Effector memory CD8-positive, alpha-beta T cell (primary cell): ENCODE measurements at places on chromosomes 11 and 22.

DNA sequence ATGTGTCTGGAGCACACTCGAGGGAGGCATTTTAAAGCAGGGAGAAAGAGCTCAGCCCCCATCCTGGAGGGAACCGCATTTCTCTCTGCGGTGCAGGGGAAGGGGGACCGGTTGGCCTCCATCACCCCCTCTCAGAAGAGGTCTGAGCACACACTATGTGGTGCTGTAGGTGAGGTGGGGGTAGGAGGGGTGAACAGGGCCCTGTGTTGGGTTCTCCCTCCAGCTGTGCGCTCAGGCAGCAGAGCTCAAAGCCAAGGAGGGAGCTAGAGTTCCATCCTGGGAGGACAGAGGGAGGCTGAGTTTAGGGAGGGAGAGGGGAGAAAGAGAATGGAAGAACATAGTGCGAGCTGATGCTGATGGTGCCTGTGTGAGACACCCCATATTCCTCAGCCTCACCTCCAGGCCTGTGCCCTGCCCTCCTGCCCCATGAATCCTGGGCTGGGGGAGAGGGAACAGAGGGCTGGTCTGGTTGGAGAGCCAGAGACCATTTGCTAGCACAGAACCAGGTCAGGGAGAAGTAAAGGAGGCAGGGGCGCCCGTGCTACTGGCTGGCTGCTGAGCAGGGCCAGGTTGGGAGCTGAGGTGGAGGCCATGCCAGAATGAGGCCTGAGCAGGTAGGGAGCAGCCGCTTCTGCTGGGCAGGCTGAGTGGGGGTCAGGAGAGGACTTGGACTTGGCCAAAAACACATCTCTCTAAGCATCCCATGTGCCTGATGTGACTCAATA, 43.7 kb downstream of the ALX4 start:
- no peak for DNase-seq

DNA sequence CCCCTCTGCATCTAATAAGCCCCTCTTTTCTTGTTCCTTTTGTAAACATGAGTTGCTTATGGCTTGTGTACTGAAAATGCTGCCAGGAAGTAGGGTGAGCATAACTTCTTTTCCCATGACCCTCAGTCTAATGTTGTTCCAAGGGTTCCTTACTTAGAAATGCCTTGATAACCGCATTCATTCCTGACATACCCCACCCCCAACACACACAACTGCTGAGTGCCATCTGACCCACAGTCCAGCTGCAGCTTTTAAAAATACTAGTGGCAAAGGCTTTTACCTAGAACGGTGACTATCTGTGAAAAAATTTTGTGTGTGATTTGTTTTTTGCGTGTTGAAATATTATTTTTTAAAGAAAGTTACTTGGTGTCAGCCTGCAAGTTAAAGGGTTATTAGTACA, 52.6 kb downstream of the ARHGAP42 start:
- DNase-seq = no peak

GRCh38 chr11:125514336-125515101, 18.5 kb upstream of the FEZ1 start:
- peak; percentile 55 for DNase-seq

DNA sequence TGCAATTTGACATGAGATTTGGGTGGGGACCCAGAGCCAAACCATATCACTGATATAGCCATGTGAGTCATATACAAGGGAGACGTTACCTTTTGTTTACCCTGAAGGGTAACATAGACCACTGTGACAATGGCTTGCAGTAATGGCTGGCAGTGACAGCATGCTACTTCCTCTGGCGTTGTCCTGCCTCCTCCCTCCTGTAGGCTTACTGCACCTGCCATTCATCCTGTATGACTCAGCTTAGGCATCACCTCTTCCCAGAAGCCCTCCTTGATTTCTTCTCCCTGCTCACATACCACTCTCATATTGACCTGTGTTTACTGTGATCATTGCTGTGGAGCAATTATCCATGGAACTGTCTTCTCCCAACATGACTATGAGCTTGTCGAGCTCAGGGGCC, 12.0 kb upstream of the PVALB start:
- no peak for DNase-seq

DNA sequence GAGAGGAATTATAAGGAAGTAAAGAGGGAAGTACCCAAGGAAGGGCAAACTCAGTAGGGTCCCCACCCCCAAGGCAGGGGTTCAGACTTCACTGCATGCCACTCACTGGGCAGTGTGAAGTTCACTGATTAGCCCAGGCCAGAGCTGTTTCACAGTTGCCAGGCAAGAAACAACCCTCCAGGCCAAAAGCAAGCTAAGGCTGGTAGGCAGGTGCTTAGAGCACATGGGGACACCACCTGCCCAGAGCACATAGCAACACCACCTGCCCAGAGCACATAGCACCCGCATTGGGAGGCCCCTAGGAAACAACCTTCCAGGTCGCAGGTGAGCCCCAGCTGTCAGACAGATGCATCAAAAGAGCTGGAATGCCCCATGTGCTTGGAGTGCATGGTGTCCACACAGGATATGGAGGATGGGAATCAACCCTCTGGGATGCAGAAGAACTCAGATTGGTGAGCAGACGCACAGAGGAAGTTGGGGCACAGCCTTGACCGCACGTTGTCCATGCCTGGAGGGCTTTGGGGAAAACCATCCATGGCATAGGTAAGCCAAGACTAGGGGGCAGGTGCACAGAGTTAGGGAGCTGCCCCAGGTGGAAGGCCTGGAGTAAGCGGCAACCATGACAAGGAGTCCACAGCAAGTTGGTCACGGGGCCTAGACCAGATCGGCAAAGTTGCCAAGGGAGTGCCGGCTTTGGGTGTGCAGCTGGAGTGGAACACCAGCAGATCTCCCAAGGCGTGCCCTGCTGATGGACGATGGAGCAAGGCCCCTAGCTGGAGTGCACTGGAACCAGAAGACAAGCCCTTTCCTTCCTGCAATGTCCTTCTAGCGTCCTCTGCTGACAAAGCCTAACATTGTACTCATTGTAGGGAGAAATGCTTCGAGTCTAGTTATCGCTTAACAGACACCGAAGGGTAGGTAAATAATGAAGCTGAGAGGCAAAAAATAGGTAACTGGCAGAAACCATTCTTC, 7.8 kb upstream of the TMEM216 start:
- no peak for DNase-seq

GRCh38 chr11:665062-665703, 28.1 kb downstream of the DRD4 start:
- DNase-seq = no peak

DNA sequence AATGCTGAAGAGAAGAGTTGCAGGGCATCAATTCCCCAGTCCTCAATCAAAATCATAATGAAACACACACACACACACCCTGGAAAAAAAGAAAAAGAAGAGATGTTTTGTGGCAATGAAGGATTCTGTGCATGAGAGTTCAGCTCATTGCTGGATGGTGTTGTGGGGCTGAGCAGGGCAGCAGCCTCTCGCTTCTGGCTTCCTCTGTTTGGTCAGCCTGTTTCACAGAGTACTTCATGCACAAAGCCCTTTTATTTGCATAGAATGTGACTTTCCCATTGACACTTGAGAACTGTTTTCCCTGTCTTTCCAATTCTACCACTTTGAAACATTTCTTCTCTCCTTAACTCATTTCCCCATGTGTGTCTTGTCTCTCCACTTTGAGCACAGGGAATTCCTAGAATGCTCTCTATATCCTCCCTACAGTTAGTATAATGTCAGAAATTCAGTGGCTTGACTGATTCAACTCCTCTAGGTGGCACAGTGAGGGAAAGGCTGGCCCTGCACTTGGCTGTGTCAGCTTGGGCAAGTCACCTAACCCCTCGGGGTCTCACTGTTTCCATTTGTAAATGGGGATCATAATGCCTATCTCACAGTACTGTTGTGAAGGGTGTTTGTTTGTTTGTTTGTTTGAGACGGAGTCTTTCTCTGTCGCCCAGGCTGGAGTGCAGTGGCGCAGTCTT, 25.4 kb upstream of the BSX start:
- DNase-seq = no peak

- no peak for DNase-seq
Observed at GRCh38 chr11:34546511-34547209, 33.1 kb upstream of the ELF5 start.

DNA sequence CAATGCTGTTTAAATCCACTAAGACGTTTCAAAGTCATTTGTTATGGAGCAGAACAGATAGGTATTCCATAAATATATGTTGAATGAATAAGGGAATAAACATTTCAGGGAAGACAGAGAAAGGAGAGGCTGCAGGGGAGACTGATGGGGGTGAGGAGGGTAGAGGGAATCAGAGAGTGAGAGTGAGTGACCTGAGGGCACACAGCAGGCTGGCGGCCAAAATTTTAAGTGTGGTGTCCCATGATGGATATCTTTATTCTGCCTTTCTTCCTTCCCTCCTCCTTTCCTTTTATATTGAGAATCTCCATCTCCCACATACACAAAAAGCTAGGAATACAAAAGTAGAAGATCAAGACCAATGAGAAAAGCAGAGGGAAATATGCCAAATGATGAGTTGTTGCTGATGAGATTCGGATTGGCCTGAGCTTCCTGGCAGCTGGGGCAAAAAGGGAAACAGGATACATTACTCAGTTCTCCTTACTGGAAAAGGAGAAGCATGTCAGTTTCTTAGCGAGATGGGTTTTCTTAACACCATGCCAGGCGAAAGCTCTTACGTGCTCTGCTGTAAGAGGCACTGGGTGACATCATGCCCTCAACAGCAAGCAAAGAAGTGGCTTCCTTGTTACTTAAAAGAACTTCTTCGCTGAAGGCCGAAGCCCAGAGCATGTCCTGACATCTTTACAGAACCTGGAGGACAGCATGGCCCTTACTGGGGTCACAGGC, 11.2 kb upstream of the CYTH4 start:
- DNase-seq = no peak

DNA sequence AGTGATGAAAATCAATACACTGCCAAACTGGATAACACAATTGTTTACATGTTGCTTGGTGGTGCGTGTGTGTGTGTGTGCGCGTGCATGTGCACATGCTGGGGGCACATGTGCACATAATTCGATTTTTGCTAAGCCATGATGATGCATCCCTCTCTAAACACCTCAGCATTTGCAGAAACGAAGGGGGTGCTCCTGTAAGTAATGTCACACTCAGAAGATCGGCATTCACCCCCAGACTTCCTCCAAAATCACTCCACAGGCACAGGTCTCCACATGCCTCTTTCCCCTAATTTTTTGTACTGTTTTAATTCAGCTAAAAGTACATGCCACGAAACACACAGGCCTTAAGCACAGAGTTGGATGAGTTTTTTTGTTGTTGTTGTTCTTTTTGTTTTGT, 341.5 kb downstream of the SHANK2 start:
- DNase-seq = no peak

GRCh38 chr11:6219359-6219758, 14.0 kb downstream of the C11orf42 start:
- no peak for DNase-seq

DNA sequence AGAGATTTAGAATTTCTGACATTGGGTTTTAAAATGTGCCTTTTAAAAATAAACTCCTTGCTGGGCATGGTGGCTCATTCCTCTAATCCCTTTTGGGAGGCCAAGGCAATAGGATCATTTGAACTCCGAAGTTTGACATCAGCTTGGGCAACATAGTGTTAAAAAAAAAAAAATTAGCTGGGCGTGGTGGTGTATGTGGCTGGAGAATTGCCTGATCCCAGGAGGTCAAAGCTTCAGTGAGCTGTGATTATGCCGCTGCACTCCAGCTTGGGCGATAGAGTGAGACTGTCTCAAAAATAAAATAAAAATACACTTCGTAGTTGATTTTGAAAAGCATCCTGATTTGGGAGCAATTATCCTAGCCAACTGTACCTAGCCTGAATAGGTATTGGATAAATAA, 3.4 kb upstream of the APLP2 start:
- DNase-seq = no peak

- no peak for DNase-seq
Observed at GRCh38 chr11:73914284-73914683, 36.5 kb upstream of the DNAJB13 start.

GRCh38 chr11:46664612-46665011, 35.8 kb downstream of the ARHGAP1 start:
- DNase-seq = no peak

DNA sequence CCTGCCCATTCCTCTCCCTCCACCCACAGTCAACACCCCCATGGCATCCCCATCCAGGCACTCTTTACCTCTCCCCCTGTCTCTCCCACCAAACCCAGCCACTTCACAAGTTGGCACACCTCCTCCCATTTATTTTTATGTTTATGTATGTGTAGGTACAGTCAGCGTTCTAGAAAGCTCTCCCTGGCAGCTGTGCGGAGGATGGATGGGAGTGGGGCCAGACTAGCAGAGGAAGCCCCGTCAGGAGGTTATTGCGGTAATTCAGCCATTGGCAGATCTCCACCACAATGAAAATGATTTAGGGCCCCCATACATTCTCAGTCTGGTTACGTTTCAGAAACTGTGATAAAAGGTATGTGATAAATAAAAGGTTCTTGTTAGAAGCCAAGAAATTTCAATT, 51.3 kb downstream of the BTG4 start:
- DNase-seq = no peak

GRCh38 chr11:61752925-61753521, 587 bp downstream of the MYRF start:
- DNase-seq = no peak
